NCI-H524 treated with DMSO at 0.1 percent for 48 hours (cell line): ENCODE measurements at places on chromosomes 12 and 14.

DNA sequence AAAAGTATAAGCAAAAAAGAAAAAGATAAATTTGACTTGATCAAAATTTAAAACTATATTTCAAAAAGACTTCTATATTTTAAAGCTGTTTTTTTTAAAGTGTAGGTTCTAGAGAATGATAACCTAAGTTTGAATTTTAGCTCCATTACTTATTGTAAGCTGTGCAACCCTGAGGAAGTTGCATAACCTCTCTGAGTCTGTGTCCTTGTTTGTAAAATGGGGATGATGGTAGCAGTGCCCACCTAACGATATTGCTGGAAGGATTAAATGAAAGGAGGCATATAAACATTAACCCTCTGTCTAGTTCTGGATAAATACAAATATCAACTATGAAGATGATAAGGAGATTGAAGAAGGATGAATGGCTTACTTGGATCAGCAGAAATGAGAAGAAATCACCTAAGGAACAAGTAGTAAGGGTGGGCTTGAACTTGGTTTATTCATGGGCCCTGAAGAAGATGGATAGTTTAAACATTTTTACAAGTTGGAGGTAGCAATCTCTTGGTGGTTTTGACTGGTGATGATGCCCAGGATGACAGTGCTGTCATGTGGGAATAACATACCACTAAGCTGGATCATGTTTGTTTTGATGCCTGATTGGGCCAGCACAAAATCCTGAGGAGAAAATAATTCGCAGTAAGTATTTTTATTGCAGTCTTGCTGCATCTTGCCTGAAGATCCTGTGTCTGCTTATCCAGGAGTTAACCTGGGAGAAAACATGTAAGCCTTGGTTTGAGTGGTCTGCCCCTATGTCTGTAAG, 35.0 kb downstream of the TXNRD1 start:
- DNase-seq = no peak

GRCh38 chr14:76882651-76883050, 56.4 kb downstream of the LRRC74A start:
- no peak for DNase-seq

GRCh38 chr14:39006721-39007410, 96.2 kb downstream of the SEC23A start:
- no peak for DNase-seq

GRCh38 chr14:64725879-64726584, 21.8 kb downstream of the PLEKHG3 start:
- DNase-seq = no peak

DNA sequence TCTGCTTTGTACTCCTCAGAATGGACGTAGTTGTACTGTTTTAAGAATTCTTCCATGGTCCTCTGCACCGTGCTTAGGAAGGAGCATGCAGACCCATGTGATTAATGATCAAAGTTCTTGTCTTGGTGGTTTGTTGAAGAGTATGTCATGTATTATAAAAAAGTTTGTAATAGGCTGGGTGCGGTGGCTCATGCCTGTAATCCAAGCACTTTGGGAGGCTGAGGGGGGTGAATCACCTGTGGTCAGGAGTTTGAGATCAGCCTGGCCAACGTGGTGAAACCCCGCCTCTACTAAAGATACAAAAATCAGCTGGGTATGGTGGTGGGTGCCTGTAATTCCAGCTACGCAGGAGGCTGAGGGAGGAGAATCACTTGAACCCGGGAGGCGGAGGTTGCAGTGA, 61.8 kb upstream of the RTL1 start:
- DNase-seq = no peak

- DNase-seq = no peak
These were observed 16.7 kb downstream of the CDK2AP1 start for GRCh38 chr12:123254853-123255446.

DNA sequence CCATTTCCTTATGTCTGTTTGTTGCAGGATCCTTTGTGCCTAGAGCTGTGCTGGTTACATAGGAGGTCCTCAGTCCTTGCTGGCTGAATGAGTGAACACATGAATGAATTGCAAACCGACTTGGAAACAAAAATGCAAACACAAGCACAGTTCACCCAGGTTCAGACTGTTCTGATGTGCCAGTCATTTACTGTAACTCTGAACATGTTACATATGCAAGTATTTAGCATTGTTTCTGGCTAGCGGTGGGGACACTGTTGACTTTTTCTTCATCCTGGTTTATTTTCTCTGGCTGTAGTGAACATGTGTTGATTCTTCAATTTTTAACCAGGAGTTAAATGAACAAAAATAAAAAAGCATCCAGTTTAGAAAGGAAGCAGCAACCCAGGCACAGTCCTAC, 33.4 kb downstream of the TSPAN9 start:
- no peak for DNase-seq

DNA sequence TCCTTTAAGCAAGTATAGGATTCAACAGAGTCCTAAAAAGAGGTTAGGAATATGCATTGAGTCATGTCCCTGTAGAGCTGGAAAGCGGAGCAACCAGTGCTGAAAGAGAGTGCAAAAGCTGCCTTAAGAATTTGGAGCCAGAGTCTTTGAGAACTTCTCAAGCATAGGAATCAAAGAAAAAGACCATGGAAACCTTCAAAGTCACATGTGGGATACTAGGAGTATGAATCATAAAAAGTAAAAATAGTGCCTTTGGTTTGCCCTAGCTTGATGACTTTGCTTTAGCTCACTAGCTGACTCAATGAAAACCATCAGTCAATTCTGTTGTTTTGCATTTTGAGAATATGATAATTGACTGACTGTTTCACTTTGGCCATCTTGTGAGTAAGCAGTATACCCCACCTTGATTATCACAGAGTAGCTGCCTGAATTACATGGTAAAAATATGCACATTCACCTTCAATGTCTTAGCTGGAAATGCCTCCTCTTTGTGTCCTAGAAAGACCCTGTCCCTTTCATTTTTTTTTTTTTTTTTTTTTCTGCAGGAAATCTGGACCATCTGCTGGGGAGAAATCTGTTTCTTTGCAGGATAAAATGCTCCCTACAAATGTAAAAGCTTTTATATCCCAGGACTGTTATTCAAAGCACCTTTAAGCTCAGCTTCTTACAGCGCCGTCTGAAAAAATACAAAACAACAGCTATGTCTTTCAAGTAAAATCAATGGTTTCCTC, 248.6 kb upstream of the KRR1 start:
- DNase-seq = no peak

DNA sequence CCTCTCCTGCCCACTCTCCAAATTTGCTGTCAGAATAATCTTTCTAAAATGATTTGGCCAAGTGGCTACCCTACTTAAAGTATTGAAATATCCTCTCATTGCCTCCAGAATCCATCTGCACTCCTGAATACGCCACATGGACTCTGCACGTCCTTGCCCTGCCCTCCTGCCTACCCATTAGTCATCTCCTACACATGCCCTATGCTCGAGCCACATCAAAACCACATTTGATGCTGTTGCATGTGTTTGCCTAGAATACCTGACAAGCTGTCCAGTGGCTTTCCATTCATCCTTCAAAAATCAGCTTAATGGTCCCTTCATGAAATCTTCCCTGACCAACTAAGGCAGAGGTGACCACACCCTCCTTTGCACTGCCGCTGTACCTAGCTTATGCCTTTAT, 17.0 kb downstream of the VCPKMT start:
- DNase-seq = no peak

- no peak for DNase-seq
These were observed 32.7 kb downstream of the MYF5 start for GRCh38 chr12:80749456-80749855.

DNA sequence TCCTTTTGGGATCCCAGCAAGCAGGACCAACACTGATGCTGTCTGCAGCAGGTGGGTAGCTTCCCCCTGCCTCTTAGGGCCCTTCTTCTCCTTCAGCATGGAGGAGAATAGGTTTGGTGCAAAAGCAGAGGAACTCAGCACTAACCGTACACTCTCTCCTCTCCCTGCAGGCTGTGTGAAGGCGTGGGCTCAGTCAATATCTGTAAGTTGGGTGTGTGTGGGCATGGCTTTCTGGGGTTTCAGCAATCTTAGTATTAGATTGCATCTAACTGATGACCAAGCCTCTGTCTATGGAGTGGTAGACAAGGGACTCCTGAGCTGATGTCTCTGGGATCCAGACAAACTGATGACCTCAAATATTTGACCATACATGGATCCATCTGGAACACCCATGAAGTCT, 14.3 kb downstream of the KRT85 start:
- no peak for DNase-seq

DNA sequence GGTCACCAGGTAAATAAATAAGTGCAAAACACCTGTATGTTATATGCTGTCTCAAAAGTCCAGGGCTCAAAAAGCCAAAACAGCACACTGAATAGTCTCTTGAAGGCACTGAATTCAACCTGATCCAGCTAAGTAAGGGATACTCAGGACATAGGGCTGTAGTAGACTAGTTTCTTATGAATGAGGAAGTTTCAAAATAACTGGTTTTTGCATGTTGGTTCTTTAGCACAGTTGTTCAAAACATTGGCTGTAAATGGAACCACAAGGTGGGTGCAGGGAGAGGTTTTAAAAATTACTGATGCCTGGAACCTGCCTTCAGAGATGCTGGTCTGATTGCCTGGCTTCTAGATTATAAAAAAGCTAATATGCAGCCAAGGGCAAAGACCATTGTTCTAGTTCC, 34.1 kb downstream of the NDUFA12 start:
- DNase-seq = no peak

GRCh38 chr12:27513155-27513824, 10.7 kb upstream of the PPFIBP1 start:
- DNase-seq = no peak

GRCh38 chr12:5369298-5369697, 62.6 kb upstream of the NTF3 start:
- DNase-seq = no peak

DNA sequence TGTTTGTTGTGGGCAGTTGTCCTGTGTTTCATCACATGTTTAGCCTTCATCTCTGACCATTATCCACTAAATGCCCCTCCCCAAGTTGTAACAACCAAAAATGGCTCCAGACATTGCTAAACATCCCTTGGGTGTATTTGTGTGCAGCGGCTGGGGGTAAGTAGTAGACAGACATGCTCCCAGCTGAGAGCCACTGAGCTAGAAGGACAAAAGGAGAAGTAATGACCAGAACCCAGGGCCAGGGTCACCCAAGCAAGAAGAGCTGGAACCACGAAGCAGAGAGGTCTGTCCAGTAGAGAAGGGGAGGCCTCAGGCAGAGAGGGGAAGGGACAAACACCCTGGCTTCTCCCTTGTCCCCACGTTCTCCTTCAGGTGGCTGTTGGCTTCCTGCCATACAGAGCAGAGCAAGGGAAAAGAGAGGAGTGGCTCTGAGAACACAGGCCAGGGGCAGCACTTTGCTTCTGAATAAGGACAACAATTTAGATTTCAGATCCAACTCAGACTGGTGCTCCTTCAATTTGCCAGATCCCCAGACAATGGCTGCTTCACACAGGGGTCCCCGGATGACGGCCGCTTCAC, 55.2 kb downstream of the NDUFA12 start:
- DNase-seq = no peak

DNA sequence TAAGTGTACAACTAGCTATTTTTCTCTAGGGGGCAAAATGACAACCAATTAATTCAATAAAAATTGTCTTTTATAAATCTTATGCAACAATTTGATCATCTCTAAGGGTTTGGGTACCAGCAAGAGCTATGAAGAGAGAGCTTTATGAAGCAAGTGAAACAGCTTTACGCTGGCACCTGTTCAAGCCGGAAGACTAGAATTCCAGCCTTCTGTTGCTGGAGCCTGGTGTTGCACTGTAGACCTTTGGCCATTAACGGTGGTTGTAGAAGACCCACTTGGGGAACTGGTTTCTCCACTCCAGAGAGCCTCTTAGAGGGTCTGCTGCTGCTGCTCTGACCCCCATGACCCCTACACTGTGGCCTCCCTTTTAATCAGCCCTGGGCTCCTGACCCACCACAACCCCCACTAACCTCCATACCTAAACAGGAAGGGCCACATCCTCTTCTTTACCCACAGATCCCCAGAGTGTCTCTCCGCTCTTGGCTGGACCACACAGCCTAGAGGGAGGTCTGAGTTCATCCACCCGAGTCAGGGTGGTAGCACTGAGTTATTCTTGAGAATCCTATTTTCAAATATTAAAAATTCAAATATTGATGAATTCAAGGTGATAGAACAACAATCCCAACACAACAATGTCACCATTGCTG, 54.6 kb upstream of the STON2 start:
- no peak for DNase-seq

GRCh38 chr14:94451826-94452225, 774 bp downstream of the SERPINA11 start:
- no peak for DNase-seq

DNA sequence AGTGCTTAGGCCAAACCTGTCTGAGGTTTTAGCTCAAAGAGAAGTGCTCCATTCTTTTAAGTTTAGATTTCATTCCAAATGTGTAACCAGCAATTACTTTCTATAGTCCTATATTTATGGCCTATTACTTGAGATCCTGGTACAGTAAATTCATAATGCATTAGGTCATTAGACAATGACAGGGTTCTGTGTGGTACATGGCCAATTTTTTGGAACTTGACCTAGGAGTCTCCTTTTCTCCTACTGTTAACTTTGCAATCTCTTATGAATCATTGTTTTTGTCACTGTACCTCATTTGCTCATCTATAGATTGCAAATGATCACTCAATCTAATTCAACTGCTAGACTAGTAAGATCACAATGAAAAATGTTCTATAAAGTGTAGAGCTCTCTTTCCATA, 136.7 kb downstream of the PDE3A start:
- no peak for DNase-seq

DNA sequence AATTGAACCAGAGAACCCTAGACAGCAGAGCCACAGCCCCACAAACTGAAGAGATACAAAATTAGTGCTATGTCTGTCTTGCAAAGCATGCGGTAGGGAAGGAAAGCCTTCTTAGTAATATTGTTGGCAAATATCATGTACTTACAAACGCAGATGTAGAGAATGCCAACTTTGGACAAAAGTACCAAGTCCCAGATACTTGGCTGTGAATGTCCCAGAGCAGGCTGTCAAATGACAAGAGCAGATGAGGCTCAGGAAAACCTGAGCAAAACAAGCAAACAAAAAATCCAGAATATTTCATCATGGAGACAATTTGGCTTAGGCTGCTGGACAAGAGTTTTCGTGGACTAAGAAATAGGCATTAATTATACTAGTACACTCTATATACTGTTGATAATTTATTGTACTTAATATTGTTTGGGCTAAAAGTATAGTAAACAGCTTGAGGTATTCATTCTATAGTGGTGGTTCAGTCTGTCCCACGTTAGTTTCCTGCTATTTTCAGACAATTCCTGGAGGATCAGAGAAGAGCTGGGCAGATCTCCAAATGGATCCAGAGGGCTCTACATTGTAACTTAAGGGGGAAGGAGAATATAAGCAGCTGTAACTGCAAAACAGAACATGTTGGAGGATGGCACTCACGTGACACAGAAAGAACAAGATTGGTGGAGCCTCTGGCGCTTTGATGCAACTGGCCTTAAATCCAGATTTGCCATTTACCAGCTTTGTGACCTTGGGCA, 329.8 kb downstream of the ATP23 start:
- DNase-seq = no peak

DNA sequence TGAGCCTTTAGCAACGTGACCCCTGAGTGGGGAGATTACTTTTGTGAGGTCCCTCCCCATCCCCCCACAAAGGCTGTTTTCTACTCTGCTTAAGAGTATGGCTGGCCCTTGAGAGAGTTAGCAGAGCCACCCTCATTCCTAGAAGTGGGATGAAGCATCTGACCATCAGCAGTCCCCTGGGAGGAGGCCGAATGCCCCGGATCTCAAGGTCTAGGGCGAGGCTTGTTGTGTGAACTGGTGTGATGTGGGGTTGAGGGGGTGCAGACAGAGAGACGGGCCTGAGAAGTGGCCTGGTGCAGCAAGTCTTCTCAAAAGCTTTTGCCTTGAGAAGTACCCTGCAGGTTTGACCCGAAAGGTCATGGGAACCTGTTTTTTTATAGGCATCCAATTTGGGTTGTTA, 153.0 kb upstream of the FKBP4 start:
- no peak for DNase-seq

- no peak for DNase-seq
These were observed 231.8 kb downstream of the CRADD start for GRCh38 chr12:93908846-93909567.
